Activated B cell treated with CpG ODN at 0.5 μM for 24 hours (primary cell): ENCODE measurements at places on chromosomes 7 and 10.
A peak's percentile ranks its signal among the peaks of the same experiment; 100 is the strongest.

DNA sequence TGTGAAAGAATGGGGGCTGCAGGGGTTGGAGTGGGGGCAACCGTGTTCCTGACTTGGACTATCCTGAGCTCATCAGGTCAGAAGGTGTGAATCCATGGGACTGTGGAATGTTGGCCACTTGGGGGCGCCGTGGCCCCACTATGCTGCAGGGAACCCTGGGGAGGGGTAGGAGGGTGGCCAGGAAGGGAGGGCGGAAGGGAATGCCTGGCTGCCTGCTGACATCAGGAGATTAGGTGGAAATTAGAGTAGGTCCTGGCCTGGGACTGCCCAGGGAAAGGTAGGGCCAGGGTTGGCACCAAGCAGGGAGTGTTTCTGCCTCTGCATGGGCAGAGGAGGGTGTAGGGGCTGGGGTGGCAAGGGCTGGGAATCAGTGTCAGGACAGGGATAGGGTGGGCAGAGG is 65.8 kb upstream of the PRSS58 start:
- DNase-seq = no peak

DNA sequence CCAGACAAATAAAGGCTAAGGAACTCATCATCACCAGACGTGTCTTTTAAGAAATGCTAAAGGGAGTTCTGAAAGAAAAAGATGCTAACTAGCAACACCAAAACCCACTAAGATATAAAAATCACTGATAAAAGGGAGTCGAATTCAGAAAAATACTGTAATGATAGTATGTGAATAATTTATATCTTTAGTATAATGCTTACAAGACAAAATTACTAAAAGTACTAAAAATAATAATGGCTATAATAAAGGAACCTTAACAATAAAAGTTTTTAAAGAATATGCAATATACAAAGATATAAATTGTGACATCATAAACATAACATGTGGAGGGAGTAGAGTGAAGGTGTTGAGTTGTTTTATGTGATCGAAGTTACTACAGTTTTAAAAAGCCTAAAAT is 28.3 kb downstream of the HPSE2 start:
- no peak for DNase-seq

GRCh38 chr10:124126983-124127385 is 33.6 kb upstream of the CHST15 start:
- DNase-seq = no peak

DNA sequence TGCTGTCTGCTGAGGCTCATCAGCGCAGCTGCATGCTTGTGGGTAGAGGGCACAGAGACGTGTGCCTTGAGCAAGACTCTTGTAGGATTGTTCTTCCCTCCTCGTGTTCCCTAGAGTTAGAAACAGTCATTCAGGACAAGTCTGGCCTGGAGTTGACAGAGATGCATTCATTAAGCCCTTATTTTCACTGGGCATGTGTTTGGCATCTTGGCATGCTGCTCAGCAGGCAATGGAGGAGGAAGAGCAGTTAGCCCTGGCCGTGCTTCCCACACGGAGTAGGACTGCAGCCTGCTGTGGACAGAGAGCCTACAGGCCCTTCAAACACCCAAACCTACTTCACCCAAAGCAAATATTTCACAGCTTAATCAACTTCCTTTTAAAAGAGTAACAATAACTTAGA is 73.0 kb upstream of the GJD4 start:
- no peak for DNase-seq

DNA sequence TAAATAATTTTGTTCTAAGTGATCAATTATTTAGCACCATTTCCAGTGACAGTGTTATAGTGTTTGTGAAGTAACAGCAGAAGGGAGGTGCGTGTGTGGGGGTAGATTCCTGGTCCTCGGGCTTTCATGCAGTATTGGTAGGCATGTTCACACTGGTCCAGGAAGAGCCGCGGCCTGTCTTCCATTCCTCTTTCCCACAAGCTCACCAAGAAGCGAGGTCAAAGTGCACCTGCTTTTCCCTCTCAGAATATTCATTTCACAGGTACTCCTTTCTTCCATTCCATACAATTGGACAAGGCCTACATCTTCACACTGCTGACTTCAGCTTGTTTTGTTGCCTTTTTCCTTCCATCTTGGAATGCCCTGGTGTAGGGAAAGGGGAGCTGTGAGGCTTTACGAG is 151.8 kb upstream of the CELF2 start:
- DNase-seq = no peak

DNA sequence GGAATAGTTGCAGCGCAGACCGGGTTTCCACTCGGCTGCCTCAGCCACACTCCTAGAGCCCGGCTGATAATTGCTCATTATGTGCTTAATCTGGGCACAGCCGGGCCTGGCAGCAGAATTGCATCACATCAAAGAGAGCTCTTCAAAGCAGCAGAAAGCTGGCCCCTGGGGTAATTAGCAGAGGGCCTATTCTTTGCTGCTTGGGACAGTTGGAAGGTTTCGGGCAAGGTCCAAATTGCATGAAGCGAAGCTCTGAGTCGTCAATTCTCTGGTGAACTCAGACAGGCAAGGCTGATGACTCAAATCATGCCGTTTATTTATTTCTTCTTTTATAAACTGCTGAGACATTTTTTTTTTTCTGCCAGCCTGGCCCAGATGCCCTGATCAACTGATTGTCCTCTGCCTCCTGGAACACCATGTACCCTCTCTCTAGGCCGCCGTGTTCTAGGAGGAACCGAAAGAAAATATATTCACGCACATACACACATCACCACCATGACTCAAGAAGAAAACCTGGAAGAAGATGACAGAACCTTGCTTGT is 242.2 kb downstream of the RAB11FIP2 start:
- no peak for DNase-seq

DNA sequence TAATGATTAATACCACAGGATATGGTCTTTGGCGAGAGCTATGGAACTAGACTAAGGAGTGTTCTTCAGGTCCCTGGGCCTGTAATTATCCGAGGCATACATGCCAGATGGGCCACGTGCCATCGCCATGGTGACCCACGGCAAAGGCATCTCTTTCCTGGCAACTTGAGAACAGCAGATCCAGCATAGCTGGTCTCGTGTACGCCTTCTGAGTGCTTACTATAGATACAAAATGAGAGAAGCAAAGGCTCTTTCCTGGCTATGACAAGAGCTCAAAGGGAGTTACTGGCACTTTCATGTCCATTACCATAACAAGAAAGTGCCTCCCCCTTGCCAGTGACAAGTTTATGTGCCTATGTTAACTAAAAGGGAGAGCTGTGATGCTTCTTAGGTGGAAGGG is 26.0 kb upstream of the GLI3 start:
- DNase-seq = no peak

DNA sequence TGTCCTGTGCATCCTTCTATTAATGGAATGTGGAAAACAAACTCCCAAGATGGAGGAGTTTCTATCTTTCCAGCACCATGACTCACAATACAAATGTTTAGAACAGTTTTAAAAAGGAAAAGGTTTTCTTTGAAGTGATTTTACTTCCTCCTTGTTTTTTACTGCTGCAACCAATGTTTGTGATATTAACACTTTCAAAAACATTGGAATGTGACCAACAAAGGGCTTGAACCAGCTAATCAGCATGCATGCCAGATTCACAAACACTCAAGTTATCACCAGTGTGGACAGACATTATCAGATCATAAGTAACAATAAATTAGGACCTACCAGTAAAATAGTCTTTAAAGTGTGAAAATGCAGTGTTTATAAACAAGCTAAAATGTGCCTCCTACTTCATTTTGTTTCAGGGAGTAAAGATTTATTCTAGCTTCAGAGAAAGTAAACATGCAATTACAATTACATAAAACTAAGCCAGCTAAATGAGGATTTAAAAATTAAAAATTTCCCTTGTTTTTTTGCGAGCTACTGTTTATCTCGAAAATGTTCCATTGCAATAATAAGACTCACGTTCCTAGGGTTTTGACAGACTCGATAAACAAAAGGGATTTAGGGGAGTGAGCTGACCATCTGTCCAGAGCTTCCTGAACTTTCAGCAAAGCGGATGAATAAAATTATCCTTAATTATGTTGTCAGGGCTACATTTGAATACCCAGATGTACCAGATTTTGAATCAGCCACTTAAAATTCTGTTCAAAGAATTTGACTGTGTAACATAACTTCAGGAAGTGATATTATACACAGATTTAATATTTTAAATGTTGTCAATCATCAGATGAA is 29.8 kb downstream of the CPVL start:
- DNase-seq = no peak

- DNase-seq = no peak
Observed at GRCh38 chr7:134584290-134584689, 35.4 kb downstream of the AKR1B15 start.

DNA sequence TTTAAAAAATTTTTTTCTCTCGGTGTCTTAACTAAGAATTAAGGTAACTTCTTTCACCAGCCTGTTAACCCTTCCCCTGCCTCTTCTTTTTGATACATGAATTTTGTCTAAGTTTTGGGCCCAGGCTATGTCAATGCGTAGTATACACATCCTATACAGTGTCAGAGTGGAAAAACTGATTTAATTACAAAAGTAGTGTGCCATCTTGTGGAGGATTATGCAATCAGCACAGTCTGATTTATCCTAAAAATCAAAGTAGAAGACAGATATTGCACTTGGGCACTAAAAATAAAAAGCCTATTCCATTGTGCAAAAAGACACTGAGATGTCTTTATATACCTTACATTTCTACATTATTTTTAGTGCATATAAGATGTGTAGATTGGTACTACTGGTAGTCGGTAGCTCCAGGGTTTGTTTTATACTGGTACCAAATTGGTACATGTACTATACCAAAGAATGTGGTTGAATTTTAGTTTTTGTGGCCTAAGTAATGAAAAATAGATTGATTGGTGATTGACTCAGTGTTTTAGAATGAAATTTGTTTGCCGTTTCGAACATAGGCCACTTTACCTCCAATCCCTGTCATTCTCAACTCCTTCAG is 96.6 kb downstream of the MKLN1 start:
- no peak for DNase-seq

DNA sequence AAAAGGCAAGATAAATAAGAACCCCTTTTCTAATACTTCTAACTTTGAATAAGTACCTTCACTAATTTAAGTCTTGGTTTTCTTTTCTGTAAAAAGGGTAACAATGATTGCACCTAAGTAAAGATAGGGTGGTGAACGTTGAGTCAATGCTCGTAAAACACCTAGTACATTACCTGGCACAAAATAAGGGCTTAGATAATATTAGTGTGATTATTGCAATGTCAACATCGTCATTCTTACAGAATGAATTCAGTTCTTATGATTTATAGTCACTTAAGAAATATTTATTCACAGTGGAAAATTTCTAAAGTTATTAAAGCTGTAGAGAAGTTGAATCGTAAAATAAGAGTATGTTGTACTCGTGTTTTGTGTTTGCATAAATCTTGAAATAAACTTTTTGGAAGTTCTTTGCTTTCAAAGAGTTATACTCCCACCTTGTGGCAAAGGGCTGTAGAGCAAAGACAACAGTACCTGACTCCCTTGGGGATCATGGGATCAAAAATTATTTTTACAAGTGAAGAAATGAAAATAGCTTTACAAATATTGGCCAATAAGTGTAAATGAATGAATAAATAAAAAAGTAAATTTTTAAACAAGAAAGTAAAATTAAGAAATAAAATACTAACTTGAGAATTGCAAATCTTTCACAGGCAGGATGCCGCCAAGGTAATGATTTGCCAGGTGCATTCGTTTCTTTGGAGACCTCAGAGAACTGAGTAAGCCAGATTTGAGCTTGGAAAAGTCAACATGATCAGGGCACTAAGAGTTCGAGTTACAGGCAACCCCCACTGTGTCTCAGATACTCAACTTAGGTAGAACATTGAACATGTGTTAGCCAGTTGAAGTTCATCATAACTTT is 285.8 kb upstream of the CACNA2D1 start:
- no peak for DNase-seq

DNA sequence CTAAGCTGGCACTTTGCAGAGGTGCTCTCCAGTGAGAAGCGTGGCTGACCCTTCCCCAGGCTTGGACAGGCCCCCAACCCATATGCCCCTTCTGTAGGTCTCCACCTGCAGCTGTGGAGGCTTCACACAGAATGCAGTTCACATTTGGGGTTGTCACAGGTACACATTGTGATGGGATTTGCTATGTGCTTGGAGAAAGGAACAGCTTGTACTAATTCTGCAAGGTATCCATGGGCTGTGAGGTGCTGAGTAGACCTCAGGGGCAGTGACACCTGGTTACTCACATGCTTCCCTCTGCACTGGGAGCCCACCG is 188.9 kb downstream of the CXCL12 start:
- no peak for DNase-seq

GRCh38 chr7:115763347-115763746 is 267.2 kb downstream of the TFEC start:
- DNase-seq = no peak

DNA sequence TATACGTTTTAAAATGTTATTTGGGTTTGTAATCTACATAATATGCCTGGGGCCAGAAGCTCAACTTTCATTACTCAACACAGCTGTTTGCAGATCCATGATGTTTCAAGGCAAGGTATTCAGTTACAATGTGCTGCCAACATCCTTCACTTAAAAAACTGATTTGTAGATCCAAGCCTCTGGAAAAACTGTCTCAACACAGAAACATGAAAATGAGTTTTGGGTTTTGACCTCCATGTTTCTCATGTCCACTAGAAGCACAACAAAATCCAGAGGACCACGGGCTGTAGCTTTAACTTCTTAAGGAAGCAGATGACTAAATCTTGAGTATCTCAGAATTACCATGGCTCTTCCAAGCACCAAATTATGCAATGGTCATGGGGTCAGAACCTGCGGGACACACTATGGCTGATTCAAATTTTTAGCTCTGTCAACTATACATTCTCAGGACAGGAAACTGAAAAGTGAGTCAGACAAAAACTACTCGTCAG is 247.1 kb upstream of the GRB10 start:
- no peak for DNase-seq

DNA sequence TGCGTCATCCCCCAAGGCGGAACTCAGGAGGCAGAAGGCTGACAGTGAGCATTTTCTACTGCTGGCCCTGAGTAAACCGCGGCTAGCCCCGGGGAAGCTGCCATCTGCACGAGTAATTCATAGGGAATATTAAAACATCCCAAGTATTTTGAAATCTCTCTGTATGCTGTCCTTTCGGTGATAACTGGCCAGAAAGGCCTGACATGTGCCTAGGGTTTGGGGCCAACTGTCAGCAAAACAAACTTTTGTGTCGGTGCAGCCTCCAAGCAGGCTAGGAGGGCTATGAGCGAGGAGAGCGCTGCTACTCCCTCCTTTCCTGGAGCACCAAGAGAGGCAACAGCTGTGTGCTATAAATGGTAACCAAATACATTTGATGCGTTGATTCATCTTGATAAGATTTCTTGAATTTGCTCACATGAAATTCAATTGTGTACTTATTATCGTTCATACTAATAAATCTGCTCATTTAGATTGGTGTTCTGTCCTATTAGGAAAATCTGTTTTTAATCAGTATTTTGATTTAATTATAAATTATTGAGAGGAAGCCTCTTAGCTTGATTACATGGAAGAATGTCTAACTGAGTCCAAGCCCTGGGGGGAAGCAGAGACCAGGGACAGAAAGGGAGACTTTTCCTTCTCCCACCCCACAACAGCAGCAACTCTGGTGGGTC is 124.4 kb upstream of the NPS start:
- no peak for DNase-seq

GRCh38 chr7:139855498-139856270 is 26.6 kb downstream of the TBXAS1 start:
- peak; percentile 20 for DNase-seq
